ENCODE measurements at places on chromosomes 13 and 19.

GRCh38 chr19:43332058-43332922 is 21.2 kb upstream of the CD177 start:
- no peak for DNase-seq

GRCh38 chr19:3479177-3479833 is 1.0 kb downstream of the SMIM24 start:
- no peak for DNase-seq

DNA sequence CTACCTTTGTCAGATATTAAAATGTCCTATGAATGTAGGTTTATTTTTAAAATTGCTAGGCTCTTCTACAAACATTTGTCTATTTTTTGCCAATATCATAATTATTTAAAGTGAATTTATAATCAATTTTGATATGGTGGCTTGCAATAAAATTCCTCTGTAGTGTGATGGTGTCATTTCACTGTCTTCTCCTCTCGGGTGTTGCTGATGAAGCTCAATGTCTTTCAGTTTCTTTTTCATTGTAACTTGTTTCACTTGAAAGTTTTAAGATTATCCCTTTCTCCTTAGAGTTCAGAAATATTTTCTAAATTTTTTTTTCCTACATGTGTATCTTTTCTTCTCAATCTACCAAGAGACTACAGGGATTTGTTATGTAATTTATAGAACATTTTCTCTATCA is 267.1 kb upstream of the EDNRB start:
- no peak for DNase-seq

DNA sequence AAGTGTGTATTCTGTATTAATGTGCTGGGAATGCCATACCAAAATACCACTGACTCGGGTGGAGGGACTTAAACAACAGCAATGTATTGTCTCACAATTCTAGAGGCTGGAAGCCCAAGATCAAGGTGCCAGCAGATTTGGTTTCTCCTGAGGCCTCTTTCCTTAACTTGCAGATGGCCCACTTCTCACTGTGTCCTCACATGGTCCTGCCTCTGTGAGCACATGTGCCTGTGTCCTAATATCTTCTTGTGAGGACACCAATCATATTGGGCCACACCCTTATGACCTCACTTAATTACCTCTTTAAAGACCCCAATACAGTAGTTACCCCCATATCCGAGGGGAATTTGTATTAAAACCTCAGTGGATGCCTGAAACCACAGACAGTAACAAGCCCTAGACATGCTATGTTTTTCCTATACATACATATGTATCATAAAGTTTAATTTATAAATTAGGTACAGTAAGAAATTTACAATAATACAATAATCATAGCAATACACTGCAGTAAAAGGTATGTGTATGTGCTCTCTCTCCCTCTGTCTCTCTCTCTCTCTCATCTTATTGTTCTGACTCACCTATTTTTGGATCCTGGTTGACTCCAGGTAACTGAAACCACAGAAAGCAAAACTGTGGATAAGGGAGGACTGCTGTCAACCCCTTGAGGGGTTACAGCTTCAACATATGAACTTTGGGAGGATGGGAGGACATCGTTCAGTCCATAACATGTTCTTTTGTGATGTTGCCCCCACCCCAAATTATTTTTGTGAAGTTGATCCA is 174.3 kb downstream of the IRS2 start:
- no peak for DNase-seq

Measured in H4 (cell line).